ENCODE measurements at places on chromosomes 6 and 20. TPM values are rescaled to one million over a fixed set of nuclear protein-coding genes. Genes with fewer than 3 reads are reported as not detected.

The CDC5L gene
- 16.4 TPM for total RNA-seq

The NTSR1 gene
- not detected for total RNA-seq

The RBPJL gene
- total RNA-seq, result not detected

The MAP3K5 gene
- total RNA-seq, result 18.9 TPM

The EYS gene
- 1.3 TPM for total RNA-seq

The SIRPB1 gene
- 0.37 TPM for total RNA-seq

The FOXO3 gene
- 39.9 TPM for total RNA-seq

The GJA10 gene
- not detected for total RNA-seq

The PLEKHG1 gene
- 30.9 TPM for total RNA-seq

The TREM2 gene
- total RNA-seq, result 2.9 TPM

The ZKSCAN8 gene
- total RNA-seq, result 10.7 TPM

The CRISP3 gene
- not detected for total RNA-seq

The PLCB1 gene
- 8.5 TPM for total RNA-seq

The MEI4 gene
- not detected for total RNA-seq

The FERMT1 gene
- 79.7 TPM for total RNA-seq

The PLAGL1 gene
- total RNA-seq, result 33.5 TPM

The PRPH2 gene
- 0.67 TPM for total RNA-seq

The MYB gene
- 72.8 TPM for total RNA-seq

The SNAP25 gene
- 1.7 TPM for total RNA-seq

The FABP7 gene
- total RNA-seq, result not detected

The EPB41L1 gene
- total RNA-seq, result 60.6 TPM

The PRR3 gene
- 4.7 TPM for total RNA-seq

The PLN gene
- 2.7 TPM for total RNA-seq

Data from left colon (tissue), 2 donors.